ENCODE measurements at places on chromosomes 1 and 21.
A peak's percentile ranks its signal among the peaks of the same experiment; 100 is the strongest.

GRCh38 chr1:88698764-88699163 lies 14.7 kb downstream of the PKN2 start:
- DNase-seq = no peak

GRCh38 chr1:24933468-24933867 lies 3.4 kb upstream of the RUNX3 start:
- no peak for DNase-seq

GRCh38 chr21:38986406-38986805 lies 180.7 kb downstream of the ETS2 start:
- no peak for DNase-seq

GRCh38 chr1:63669151-63669961 lies 76.1 kb downstream of the PGM1 start:
- no peak for DNase-seq

DNA sequence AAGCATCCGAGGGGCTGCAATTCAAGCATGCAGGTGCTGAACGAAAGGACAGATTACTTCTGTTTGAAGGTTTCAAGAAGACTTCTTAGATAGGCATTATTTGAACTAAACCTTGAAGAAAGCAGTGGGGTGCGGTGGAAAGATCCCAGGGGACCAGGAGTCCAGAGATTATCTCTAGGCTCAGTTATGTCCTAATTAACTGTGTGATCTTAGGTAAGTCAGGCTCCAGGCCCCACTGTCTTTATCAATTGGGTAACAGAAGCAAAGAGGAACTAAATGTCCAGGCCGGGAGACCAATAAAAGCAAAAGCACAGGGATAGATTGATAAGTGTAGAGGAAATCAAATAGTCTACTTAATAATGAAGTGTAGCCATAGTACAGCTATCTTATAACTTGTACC lies 72.9 kb upstream of the CDC42BPA start:
- DNase-seq = no peak

DNA sequence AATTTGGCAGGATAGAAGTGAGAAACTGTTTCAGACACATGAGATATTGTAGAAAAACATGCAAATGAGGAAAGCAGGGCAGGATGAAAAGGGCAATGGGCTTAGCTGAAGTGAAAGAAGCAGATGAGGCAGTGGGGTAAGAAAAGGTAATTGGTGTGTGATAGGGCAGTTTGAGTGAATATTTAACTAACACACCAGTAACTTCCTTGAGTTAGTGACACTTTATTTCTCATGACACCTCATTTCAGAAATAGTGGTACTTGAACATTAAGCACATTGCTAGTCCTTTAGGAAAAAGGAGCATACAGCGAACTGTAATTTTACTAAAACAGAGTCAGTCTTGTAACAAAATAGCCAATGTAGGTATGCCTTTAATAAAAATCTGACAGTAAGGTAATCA lies 415.0 kb downstream of the DPYD start:
- no peak for DNase-seq

GRCh38 chr1:177171536-177172123 lies 872 bp downstream of the BRINP2 start:
- no peak for DNase-seq

DNA sequence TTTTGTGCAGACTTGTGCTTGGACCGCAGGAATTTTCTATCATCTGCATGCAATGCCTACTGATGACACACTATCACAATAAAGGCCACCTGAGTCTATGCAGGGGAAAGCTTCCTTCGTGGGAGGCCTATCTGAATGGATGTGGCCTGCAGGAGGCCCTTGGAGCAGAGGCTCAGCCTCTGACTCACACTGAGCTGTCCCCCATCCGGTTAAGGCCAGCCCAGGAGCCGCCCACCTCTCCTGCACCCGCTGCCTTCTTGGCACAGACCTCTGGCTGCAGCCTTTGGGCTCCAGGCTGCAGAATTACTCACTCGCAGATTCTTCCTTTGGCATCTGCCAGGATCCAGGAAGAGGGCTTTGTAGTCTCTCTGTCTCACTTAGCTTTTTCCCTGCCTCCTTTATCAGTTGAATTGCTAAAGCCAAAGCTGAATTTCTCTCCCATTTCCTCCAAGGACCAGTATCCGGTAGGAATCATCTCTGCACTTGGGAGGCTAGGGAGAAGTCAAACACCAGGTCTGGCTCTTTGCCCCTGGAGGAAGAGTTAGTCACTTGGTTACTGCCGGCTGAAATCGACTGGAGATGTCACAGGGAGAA lies 65.1 kb upstream of the JUN start:
- no peak for DNase-seq

- no peak for DNase-seq
Observed at GRCh38 chr1:118973032-118973431, 15.1 kb downstream of the TBX15 start.

GRCh38 chr1:84757301-84757700 lies 67.0 kb upstream of the SSX2IP start:
- DNase-seq = no peak

- no peak for DNase-seq
Observed at GRCh38 chr1:32816676-32817158, 441 bp downstream of the YARS1 start.

GRCh38 chr1:233393084-233393840 lies 65.7 kb downstream of the MAP3K21 start:
- no peak for DNase-seq

DNA sequence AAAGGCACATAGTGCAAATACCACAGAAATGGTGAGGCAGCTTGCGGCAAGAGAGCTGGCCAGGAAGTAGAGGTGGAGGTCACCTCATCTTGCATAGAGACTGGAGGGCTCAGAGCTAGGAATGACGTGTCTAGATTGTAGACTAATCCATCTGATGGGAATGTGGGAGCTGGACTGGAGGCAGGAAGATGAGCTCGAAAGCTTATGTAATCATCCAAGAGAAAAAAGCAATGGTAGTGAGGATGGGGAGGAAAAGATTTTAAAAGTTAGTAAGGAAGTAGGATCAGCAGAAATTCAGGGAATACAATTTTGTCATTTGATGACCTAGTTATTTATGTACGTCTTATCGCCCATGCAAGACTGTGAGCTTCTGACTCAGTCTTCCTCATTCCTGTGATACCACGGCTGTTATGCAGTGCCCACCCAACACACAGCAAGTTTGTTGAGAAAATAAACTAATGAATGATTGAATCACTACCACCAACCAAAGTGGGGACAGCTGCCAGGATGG lies 123.9 kb downstream of the RRAGC start:
- DNase-seq = no peak

DNA sequence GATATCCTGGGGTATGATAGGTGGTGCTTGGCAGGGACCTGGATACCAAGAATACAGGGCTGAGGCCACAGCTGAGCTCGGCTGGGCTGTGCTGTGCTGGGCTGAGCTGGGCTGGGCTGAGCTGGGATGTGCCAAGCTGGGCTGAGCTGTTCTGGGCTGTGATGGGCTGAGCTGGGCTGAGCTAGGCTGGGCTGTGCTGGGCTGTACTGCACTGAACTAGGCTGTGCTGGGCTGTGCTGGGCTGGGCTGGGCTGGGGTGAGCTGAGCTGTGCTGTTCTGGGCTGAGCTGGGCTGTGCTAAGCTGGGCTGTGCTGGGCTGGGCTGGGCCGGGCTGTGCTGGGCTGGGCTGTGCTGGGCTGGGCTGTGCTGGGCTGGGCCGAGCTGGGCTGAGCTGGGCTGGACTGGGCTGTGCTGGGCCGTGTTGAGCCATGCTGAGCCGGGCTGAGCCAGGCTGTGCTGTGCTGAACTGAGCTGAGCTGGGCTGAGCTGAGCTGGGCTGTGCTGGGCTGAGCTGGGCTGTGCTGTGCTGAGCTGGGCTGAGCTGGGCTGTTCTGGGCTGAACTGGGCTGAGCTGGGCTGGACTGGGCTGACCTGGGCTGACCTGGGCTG lies 94.7 kb upstream of the ACTRT2 start:
- no peak for DNase-seq

GRCh38 chr1:26597629-26598039 lies 68.1 kb downstream of the RPS6KA1 start:
- DNase-seq = peak; percentile 53

GRCh38 chr1:34924759-34925555 lies 4.5 kb downstream of the DLGAP3 start:
- no peak for DNase-seq

DNA sequence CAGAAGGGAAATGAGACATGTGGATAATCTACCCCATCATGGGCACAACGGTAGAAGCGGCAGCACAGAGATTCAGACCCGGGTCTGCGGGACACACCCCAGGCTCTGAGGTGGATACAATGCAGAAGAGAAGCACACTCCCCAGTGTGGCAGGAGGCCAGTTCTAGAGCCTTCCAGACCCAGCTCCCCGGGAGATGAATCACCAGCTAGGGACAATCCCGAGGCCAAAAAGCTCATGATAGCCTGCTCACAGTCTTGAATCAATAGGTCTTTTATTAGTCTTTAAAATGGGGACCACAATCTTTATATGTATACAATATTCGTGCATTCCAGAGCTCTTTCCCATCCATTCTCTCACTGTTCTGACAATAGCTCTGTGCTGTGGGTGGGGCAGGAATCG lies 57.3 kb upstream of the DIRAS3 start:
- DNase-seq = no peak

GRCh38 chr1:44496541-44497171 lies 91.6 kb downstream of the RNF220 start:
- DNase-seq = no peak

All from NCI-H748 treated with DMSO at 0.1 percent for 48 hours (cell line).